ENCODE measurements at places on chromosomes 16 and 17.
A peak's percentile ranks its signal among the peaks of the same experiment; 100 is the strongest.

DNA sequence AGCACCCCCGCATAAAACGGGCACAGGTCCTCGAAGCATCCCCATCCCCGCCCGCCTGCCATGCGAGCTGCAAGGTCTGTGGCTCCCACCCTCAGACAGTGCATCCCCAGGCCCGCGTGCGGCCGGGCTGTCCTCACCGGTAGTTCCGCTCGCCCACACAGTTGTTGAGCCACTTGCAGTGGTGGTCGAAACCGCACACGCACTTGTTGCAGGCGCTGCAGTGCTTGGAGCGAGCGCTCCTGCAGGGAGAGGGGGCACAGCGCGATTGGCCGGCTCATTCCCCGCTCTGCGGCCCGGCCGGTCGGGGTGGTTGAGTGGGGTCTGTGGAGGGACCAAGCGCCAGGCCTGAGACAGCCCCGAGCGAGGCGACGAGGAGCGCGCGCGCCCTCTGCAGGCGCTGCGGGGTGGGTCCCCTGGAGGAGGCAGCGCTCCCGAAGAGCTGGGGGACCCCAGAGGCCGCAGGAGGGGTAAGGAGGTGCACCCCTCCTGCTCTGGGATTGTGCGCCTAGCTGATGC lies 6.0 kb upstream of the TPPP3 start:
- DNase-seq: peak; percentile 38

GRCh38 chr17:64160378-64160777 lies 30.4 kb upstream of the ERN1 start:
- no peak for DNase-seq

DNA sequence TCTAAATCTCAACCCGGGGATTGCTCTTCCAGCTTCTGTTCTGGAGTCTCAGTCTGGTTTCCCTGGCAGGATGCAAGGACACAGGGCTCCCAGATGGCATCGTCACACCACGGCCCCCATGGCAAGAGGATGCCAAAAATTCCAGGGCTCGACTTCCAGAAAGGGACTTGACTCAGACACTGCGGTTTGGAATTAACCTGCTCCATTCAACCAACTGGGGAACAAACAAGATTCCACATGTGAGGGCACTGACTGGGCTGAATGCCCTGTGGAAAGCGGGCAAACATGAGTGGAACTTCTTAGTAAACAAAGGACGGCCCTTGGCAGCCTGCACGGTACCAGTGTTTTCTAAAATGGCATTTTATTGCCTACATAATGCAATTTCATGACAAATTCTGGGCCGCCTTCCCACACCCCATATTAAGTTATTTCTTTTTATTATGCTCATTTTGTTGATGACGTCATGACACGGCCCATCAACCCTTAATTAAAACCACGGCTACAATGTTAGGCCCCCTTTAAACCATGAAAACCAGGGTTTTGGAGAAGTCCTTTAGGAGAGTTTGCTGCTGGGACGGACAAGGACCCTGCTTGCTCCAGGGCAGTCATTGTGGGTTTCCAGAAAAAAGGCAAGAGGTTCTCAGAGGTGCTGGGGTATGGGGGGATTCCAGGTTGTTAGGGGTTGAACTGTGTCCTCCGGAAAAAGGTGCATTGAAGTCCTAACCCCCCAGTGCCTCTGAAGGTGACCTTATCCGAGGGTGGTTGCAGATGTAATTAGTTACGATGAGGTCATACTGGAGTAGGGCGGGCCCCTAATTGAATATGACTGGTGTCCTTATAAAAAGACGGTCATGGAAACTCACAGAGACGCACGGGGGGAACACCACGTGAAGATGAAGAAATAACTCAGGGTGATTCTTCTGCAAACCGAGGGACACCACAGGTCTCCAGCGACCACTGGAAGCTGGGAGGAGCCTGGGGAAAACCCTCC lies 205.6 kb downstream of the FOXL1 start:
- no peak for DNase-seq

DNA sequence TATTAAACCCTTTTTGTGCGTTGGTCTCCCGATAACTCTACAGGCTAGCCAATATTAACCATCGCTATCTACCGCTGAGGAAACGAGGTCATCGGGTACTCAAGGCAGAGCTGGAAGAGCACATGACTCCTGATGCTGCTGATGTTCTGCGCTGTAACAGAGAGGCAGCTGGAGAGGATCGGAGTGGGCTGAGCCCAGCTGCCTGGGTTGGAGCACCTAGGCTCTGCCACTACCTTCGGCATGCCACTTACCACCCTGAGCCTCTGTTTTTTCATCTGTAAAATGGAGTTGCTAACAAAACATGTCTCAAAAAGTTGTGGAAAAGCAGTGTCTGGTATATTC lies 432 bp upstream of the SLC46A1 start:
- peak; percentile 29 for DNase-seq

GRCh38 chr17:2172999-2173398 lies 118.1 kb downstream of the HIC1 start:
- DNase-seq: no peak

DNA sequence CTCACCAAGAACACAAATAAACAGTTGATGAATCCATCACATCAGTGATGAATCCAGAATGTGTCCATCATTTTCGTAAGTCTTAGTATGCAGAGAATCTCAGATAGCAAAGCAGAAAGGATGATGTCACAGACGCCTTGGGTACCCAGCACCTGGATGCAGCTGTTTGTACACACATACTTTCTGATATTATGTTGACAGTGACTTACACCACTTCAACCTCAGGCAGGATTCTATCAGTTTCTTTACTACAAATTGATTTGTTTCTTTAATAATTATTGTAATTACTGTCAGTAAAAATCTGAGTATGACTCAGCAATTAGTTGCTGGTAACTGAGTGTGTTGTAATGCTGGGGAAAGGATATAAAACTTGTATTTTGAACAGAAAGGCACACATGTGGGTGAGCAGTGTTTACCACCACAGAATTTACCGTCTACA lies 159.8 kb downstream of the RPTOR start:
- no peak for DNase-seq

GRCh38 chr16:77738706-77739558 lies 16.6 kb downstream of the NUDT7 start:
- DNase-seq: no peak

- no peak for DNase-seq
These were observed 33.5 kb downstream of the ADAM11 start for GRCh38 chr17:44792276-44792675.

DNA sequence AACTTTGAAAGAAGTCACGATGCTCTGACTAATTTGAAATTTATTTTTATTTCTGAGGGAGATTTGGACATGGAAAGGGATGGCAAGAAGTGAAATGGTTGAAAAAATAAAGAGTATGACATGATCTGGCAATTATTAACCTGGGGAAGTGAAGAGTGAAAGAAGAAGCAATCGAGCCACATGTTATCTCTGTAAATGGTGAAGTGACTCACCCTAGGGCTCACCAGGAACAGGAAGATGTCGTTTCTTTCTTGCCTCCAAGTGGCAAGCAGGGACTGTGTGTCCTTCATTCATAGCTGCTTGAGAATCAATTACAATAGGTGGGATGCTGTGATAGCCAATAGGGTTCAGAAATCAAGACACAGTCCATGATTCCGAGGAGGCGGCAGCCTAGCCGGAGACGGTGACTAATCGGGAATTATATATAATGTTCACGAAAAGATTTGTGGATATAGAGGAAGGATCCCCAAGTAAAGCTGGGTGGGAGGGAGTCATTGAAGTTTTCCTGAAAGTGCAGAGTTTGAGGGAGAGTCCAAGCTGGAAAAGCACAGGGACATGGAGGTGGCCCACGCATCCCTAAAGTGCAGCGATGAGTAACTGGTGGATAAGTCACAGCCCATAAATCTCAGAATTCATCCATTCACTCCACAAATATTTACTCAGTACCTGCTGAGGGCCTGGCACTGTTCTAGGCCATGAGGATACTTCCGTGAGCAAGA lies 18.2 kb upstream of the KRT20 start:
- DNase-seq: no peak

- no peak for DNase-seq
These were observed 28.4 kb downstream of the PLXDC1 start for GRCh38 chr17:39122991-39123390.

GRCh38 chr16:12215277-12216105 lies 239.0 kb downstream of the SNX29 start:
- no peak for DNase-seq

DNA sequence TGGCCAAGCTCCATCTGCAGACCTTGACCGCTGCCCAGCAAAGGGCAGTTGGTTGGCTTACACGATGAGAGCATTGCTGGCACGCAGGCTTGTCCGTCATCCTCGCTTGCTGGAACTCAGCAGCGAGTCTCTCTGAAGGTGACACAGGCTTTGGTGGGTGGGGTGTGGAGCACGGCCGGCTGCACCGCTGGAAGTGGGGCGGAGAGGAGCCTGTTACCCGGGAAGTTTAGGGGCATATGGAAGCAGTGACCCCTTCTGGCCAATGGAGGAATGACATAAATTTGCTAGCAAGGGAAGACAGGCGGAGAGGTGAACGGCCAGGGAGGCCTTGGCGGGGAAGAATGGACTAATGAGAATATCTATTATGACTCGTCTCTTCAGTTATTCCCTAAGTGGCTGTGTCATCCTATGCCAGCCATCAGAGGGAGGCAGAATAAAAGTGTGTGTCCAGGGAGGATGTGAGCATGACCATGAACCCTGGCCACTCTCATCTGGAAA lies 65.9 kb upstream of the SDK2 start:
- DNase-seq: peak; percentile 67

GRCh38 chr16:25265968-25266367 lies 8.3 kb upstream of the ZKSCAN2 start:
- DNase-seq: no peak

DNA sequence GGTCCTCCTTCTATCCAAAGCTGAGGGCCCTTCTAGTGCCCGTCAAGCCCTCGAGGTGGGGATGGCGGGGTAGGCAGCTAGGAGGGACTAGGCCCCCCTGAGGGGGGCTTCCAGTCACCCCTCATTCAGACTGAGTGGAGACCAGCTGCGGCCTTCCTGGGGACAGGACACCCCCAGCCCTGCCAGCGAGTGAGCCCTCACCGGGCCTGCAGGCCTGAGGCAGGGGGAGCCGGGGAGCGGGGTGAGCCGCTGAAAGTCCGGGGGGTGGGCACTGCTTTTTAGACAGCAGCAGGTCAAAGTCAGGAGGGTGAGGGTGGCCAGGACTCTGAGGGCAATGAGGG lies 8.7 kb upstream of the KREMEN2 start:
- no peak for DNase-seq

- DNase-seq: no peak
These were observed 46.8 kb downstream of the RNF112 start for GRCh38 chr17:19457830-19458271.

GRCh38 chr16:47604306-47604705 lies 143.2 kb downstream of the PHKB start:
- no peak for DNase-seq

GRCh38 chr16:54317101-54317611 lies 30.6 kb upstream of the IRX3 start:
- DNase-seq: no peak

DNA sequence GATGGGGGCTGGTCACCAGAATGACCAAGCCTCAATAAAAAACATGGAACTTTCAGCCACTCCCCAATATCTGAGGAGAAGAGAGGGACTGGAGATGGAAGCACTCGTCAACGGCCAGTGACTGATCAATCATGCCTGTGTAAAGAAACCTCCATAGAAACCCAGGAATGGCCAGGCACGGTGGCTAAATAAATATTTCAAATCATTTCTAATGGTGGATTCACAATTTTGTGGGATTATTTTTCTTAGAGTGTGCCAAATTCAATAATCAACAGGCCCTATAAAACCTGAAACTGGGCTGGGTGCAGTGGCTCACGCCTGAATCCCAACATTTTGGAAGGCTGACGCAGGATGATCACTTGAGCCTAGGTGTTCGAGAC lies 16.4 kb downstream of the NSMCE1 start:
- no peak for DNase-seq

- no peak for DNase-seq
These were observed 12.9 kb downstream of the CLEC10A start for GRCh38 chr17:7067198-7067597.

DNA sequence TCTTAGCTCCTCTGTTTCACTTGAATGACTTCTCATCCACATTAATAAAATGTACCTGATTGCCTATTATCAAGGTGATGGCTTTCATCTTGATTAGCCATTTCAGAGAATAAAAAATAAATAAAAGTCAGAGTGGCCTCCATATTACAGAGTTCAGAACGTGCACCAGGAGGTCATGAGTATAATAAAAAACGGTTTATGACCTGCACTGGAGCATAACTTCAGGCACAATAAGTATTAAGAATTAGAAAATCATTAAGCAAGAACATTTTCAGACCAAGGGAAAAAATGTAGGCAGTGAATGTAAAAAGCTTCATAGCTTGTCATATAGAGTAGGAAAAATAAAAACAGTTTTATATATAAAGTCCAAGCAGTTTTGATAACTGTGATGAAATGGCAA lies 11.4 kb downstream of the METTL9 start:
- no peak for DNase-seq

GRCh38 chr17:50537721-50538548 lies 5.4 kb downstream of the EPN3 start:
- DNase-seq: no peak

DNA sequence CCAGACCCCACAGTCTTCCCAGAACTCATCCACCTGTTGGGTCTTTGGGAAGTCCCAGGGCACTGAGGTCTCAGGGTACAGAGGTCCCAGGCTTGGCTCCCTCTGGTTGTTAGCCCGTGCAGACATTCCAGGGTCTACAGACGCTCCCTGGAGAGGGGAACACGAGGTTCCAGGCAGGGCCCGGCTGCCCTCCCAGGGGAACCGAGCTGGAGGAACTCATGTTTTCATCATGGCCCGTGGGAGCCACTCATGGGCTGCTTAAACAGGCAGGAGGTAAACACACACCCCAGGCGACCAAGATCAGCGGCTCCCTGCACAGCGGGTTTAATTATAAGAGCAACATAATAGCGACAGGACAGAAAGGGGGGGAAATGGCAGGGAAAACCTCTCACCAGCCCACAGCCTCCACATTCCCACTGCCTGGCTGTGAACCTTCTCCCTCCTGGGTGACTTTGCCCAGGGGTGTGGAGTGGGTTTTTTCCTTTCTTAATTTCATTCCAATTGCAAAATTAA lies 36.5 kb downstream of the TRARG1 start:
- DNase-seq: no peak

- DNase-seq: peak; percentile 29
These were observed 83.4 kb downstream of the HIC1 start for GRCh38 chr17:2138318-2138717.

DNA sequence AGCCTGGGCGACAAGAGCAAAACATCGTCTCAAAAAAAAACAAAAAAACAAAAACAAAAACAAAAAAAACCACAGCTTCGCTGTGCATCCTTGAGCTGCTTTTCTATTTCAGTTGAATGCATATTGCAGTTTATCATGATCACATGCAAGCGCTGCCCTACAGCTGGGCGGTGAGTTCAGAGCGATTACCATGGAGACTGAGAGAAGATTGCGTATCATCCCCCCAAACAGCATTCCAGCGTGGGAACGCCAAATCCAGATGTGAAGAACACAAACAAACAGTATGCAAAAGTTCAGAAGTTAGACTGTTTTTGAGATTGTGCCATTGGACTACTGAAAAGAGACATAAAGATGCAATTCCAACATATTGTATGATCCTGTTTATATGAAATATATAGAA lies 15.1 kb upstream of the SLC52A1 start:
- no peak for DNase-seq

DNA sequence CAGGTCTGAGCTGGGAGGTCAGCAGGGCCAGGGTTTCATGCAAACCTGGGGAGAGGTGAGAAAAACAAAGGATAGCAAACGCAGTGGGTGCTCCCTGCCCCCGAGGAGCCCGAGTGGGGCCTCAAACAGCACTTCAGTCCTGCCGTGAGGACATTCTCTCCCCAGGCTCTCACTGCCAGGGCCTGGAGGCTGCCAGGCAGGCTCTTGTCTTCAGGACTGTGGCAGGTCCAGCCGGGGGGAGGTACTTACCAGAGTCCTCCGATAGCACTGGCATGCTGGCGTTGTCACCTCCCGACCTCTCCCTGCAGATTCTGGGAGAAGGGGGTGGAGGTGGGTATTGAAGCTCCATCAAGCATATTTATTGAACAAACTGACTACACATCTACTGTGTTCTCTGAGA lies 1.3 kb downstream of the MPP3 start:
- DNase-seq: no peak
